ENCODE measurements at places on chromosomes 2 and 18. TPM values are rescaled to one million over a fixed set of nuclear protein-coding genes. Genes with fewer than 3 reads are reported as not detected.
A peak's percentile ranks its signal among the peaks of the same experiment; 100 is the strongest.

Gene EHD3
- 10.1 TPM for total RNA-seq

Gene EML6
- total RNA-seq: 2.3 TPM

Gene RPIA
- total RNA-seq: 15.4 TPM

Gene NDUFV2
- 106 TPM for total RNA-seq

DNA sequence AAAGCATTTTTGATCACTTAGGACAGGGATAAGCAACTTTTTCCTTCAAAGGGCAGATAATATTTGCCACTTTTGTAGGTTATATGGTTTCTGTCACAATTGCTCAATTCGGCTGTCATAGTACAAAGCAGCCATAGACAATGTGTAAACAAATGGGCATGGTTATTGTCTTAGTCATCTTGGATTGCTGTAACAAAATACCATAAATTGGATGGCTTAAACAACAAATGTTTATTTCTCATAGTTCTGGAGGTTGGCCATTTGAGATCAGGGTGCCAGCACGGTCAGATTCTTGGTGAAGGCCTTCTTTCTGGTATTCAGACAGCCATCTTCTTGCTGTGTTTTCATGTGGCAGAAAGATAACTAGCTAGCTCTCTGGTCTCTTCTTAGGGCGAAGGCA lies 91.2 kb downstream of the TAF4B start:
- no peak for DNase-seq

DNA sequence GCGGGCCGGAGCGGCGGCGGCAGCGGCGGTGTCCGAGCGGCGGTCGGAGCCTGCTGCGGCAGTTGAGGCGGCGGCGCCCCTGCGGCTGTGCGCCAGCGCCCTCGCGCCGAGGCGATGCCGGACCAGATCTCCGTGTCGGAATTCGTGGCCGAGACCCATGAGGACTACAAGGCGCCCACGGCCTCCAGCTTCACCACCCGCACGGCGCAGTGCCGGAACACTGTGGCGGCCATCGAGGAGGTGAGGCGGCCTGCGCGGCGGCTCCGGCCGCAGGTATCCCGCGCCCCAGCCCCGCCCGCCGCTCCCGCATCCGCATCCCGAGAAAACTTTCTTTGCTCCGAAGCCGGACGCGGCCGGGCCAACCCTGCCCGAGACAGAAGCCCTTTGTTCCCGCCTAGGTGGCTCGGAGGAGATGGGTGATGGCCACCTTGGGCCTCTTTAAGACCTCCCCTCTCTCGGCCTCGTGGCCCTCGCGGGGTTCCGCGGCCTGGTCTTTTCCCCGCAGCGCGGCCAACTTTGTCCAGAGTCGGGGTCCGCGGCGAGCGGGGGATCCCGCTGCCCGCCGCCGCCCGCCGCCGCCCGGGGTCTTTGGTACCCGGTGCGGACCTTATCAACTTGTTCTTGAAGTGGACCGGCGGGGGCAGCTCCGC lies 504 bp downstream of the ASAP2 start:
- DNase-seq: no peak

DNA sequence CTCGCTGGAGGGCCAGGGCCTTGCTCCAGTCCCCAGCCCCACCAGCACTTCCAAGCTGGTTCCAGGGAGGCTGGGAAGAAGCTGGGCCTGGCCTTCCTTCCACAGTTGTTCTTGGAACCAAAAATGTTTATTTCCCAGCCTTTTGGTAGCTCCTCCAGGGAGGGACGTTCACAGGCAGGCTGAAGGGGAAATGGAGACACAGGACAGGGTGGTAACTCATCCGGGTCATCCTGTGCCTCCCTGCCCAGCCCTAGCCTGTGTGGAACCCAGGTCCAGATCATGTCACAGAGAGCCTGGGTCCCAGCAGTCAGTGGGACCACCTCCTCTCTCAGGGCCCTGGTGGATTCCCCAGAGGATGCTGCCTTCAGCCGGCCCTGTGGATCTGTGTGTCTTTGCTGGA lies 12.5 kb upstream of the ARMC9 start:
- no peak for DNase-seq

DNA sequence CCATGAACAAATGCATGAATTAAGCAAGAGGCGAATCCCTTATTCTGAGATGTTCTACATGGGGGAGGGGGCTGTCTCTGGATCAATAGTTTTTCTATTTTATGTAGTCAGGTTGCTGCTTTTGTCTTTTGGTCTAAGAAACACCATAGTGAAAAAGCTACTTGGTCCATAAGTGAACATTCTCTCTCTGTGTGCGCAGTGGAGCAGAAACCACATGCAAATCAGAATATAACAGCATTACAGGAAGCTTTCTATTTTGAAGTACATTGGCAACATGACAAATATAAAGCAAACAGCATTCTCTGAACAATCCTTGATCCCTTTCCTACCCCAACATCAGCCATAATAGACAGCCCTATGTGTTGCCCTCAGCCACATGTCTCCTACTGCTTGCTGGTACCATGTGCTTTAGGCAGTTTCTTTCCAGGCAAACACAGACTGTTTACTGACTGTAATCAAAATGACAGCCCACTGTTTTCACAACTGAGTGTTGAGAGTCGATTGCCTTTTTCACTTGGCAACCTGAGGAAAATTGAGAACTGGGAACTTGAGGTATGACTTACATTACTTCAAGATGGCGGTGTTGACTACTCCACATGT lies 10.6 kb downstream of the SCN3A start:
- DNase-seq: no peak

GRCh38 chr18:31510319-31510718 lies 12.3 kb downstream of the DSG2 start:
- no peak for DNase-seq

DNA sequence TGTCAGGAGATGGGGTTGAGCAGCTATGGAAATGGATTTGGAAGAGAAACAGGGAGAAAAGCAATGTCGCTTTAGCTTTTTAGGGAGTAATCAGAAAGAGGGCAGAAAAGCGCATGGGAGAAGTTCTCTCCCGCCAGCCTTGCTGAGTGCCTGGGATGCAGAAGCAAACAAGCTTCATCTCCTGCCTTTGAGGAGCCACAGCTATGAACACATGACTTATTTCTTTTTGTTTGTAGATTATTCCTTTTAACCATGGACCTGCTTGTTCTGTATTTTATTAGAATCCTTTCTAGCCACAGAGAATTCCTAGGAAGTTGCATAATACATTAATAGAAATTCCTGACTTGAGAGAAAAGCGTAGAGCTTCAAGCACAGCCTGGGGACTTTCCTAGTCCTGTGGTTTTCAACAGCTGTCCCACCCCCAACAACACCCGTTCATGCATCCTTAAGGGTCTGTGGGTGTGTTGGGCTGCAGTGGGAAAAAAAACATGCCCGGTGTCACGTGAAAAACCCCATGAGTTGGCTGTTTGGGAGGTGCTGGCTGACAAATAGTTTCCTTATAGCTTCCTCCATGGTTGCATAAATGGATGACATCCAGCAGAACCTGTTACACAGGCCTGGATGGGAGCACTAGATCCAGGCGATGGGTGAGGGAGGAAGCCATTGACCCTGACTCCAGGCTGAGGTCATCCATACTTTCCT lies 14.9 kb downstream of the SLC9A4 start:
- DNase-seq: peak; percentile 47

DNA sequence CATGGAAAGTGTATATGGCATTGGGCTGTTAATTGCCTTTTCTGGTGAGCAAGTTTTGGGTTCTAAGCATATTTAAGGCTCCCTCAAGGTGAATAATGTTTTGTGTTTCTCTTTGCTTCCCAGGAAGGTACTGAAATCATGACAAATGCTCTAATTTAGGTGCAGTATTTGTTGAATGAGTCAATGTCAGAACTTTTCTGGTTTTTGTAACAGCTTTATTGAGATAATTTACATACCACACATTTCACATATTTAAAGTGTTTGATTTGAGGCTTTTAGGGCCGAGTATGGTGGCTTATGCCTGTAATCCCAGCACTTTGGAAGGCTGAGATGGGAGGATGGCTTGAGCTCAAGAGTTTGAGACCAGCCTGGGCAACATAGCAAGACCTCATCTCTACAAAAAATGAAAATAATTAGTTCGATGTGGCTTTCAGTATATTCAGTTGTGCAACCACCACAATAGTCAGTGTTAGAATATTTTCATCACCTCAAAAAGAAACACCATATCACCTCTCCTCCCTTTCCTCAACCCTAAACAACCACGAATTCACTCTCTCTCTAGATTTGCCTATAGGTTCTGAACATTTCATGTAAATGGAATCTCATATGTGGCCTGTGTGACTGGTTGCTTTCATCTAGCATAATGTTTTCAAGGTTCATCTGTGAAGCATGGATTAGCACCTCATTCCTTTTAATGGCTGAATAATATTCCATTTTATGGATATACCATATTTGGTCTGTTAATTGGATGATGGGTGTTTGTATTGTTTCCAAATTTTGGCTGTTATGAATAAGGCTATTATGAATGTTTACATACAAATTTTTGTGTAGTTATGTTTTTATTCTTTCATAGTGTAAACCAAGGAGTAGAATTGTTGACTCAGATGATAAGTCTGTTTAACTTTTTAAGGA lies 54.9 kb downstream of the MGAT5 start:
- DNase-seq: no peak

GRCh38 chr18:1544016-1544415 lies 639.3 kb downstream of the ADCYAP1 start:
- DNase-seq: no peak

DNA sequence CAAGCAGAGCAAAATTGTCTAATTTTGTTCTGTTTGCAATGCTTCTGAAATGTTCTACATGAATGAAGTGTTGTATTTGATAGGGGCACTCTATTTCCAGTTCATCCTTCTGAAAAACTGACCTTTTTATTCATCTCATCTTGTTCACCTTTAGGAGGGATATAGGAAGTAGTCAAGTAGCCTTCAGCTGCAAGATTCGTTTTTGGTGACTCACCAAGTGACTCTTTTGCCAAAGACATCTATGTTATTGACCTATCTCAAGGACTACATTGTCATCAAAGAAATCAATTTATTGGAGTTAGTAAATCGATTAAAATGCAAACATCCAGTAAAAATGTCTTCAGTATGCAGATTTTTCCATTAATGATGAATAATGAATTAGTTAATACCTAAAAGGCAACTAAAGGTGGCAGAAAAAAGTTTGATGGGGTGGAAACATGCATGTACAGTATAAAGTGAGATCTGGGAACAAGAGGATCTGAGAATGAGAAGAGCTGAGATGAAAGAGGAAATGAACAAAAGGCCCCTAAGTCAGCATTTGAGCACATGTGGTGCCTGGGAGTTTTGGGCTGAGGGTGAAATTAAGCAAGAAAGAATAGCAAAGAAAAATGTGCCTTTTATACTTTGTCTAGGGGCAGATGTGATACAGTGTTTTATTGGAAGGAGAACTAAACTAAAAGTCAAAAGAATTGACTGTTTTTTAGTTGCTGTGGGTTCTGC lies 255.1 kb upstream of the LINC00305 start:
- DNase-seq: no peak

DNA sequence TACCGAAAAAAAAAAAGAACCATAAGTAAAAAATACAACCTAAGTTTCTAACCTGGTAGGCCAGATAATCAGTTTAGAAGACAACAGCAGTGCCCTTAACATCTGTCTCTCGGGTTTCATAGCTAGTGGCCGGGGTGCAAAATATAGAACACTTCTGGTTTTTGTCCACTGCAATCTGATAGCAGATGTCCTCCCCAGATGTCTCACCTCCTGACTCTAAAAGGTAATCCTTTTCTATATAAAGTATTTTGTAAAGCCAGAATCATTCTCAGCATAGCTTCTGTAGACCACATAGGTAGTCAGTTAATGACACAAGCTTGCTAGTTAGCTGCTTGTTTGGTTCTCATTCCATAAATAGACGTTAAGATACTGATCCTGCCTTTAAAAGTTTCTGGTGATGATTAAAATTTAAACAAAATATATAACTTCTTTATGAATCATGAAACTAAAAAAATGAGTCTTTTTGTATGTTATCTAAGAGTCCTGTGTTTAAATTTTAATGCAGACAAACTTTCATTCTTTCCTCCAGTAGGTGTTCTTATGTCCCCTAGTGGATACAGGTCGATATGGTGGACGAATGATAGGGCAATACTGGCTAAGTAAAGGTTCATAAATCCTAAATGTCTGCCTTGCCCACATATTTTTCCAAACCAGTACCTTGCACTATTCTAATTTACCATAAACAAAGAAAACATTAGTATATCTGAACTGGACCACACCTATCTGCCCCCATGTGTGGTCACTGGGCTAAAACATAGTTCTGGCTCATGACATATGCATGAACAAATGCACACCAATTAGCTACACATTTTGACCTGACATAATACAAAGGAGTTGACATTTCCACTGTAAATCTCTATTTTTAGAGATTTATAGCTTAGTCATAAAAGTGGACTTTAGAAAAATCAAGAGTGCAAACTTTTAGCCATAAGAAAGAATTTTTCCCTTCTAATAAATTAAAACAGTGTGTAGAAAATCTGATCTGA lies 171.0 kb downstream of the SRBD1 start:
- no peak for DNase-seq

GRCh38 chr2:207983641-207984042 lies 41.7 kb downstream of the PLEKHM3 start:
- no peak for DNase-seq
